Caki2 (cell line): ENCODE measurements at places on chromosomes 4 and X. TPM values are rescaled to one million over a fixed set of nuclear protein-coding genes. Genes with fewer than 3 reads are reported as not detected.
A peak's percentile ranks its signal among the peaks of the same experiment; 100 is the strongest.

ZNF630 gene
- total RNA-seq: 4.5 and 21.3 TPM in 2 replicates

GRCh38 chr4:110533940-110534339 lies 58.0 kb downstream of the ENPEP start:
- DNase-seq: peak; percentile 87

DNA sequence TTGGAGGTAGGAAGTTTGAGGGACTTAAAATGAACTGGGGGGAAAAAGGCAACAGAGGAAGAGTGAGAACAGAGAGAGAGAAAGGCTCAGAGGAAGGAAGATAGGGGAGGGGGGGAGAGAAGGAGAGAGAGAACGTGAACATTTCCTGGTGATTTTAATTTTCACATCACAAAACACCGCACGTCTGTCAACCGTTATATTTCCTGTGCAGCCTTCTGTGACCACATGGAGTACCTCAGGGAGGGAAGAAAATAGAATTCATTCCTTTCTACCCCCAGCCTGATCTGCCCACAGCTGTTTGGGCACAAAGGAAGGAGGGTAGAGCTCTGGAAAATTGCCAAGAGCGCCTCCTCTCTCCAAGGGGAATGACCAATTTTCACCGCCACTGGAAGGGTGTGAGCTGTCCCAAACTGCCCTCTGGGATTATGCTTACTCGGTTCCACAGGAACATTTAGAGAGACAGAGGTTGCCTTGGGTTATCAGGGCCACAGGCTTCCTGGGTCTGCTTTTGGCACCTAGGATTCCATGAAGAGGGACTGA lies 135.7 kb upstream of the MAMLD1 start:
- no peak for DNase-seq

- DNase-seq: no peak
These were observed 362.4 kb downstream of the PPP3CA start for GRCh38 chr4:100984901-100985300.

DNA sequence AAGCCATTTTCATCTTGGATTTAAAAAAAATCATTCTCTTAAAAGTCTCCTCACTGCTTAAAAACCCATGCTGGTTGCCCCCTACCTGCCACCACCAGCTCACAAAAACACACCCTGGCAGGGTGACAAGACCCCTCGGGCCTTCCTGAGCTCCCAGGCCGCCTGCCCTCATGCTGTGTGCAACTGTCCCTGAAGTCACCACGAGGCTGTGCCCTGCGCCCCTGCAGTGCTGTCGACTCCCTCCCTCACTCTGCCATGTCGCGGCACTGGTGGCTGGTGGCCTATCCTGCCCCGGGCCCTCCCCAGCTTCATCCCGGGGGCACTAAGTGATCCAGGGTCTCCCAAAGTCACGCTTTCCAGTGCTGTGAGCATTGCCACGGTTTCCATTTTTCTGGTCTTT lies 46.3 kb upstream of the ADRA2C start:
- DNase-seq: no peak

PITX2 gene
- total RNA-seq: 0.14 TPM in 1 of 2 replicates, not detected in the other

- no peak for DNase-seq
These were observed 675 bp downstream of the PRIMPOL start for GRCh38 chr4:184649971-184650855.

- DNase-seq: peak; percentile 12
These were observed 2.7 kb upstream of the ALAS2 start for GRCh38 chrX:55033429-55033828.
